ENCODE measurements at places on chromosomes 12 and 14.

- DNase-seq: no peak
Observed at GRCh38 chr12:3193131-3193530, 116.0 kb downstream of the TSPAN9 start.

DNA sequence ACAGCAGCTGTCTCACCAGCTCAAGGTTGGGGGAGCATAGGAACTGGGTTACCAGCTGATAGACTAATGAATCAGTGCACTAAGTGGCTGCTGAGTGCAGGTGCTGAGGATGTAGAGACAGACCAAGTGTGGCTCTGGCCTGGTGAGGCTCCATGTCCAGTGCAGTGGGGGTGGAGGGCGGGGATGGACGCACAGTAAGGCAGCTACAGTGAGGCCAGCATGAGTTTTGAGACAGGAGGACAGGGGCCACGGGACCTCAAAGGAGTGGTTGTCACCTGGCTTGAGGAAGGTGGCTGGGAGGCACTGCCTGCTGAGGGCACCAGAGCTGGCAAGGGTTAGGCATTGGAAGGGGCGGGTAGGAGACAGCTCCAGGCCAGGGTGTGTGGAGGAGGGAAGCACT, 37.0 kb downstream of the SYNE3 start:
- DNase-seq: no peak

- DNase-seq: no peak
Observed at GRCh38 chr14:67457782-67458181, 30.7 kb downstream of the TMEM229B start.

- DNase-seq: no peak
Observed at GRCh38 chr12:31877884-31878283, 81.3 kb upstream of the RESF1 start.

DNA sequence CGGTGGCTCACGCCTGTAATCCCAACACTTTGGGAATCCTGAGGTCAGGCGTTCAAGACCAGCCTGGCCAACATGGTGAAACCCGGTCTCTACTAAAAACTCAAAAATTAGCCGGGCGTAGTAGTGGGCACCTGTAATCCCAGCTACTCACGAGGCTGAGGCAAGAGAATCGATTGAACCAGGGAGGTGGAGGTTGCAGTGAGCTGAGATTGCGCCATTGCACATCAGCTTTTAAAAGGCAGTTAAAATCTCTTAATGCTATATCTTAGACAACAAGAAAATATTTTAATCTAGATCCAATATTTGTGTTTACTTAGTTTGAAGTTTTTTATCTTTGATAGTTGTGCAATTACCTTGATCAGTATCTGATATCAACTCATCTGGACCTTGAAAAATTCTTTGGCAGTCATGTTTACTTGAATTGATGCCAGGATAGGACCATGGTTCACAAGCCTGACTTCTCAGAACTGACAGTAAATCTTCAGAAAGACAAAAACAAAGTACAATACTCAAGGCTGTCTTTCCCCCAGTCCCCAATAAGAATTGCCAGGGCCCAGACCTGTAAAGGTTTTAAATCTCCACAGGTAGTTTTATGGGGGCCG, 135.0 kb upstream of the AEBP2 start:
- DNase-seq: no peak

DNA sequence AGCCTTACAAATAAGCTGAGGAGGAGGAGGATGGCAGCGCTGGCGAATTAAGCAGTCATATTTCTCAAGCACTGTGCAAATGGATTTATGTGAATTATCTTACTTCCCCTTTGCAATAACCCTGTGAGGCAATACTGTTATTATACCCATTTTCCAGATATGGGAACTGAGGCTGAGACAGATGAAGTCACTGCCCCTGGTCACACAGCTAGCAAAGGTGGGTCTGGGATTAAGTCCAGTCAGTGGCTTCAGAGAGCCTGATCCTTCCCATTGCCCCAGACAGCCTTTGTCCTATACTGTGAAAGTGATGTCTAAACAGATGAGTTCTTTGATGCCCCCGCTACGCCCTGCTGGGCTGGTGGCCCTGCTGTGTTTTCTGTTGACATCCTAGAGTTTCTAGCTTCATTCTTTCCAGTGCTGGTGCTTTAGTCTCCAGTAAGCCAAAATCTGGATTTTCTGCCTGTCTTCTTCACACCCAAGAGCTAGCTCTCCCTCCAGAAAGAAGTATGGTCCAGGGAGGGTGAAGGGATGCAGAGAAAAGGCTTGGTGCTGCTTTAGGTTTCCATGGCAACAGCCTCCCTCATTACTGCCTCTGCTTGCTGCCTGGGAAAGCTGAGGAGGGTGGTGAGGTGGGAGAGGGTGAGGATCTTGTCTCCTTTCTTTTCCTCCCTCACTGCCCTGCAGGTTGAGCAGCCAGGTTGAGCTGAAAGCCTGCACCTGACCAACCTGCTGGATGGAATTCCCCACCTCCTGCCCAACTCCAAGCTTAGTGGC, 30.7 kb downstream of the TMEM63C start:
- no peak for DNase-seq

GRCh38 chr12:6548966-6549683, 6.7 kb downstream of the IFFO1 start:
- DNase-seq: no peak

DNA sequence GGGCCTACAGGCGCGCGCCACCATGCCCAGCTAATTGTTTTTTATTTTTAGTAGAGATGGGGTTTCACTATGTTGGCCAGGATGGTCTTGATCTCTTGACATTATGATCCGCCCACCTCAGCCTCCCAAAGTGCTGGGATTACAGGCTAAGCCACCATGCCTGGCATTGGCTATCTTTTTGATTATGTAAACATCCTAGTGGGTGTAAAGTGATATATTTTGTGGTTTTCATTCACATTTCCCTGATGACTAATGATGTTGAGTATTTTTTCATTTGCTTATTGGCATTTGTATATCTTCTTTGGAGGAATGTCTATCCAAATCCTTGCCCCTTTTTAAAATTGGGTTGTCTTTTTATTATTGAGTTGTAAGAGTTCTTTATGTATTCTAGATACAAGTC, 16.3 kb downstream of the CREBL2 start:
- no peak for DNase-seq

DNA sequence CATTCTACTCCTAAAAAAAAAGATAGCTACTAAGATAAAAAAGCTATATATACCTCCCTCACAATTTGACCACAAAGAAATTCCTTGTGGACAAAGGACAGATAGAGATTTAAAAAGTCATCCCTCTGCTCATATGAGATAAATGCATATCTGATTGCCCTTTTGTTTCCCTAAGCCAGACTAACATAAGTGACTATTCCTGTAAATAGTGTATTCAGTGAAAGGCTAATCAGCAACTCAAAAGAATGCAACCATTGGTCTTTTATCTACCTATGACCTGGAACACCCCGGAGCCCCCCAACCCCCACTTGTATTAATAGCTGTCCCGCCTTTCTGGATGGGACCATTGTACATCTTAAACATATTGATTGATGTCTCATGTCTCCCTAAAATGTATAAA, 6.3 kb upstream of the TMPO start:
- DNase-seq: no peak

DNA sequence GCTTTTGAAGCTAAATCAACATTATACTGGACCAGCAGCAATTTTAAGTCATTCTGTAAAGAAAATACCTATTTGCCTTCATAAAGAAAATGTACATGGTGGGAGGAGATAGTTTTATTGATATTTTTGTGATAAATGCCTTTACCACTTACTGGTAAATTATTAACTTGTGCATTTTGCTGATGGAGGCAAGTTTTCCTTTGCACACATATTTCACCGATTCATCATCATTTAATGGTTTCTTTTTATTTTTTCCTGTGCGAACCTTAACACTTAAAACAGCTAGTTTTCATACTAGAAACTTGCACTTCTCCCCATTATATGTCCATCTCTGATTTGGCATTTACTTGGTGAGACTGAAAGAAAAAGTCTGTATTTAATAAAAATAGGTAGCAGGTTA, 239.3 kb downstream of the TRHDE start:
- no peak for DNase-seq

DNA sequence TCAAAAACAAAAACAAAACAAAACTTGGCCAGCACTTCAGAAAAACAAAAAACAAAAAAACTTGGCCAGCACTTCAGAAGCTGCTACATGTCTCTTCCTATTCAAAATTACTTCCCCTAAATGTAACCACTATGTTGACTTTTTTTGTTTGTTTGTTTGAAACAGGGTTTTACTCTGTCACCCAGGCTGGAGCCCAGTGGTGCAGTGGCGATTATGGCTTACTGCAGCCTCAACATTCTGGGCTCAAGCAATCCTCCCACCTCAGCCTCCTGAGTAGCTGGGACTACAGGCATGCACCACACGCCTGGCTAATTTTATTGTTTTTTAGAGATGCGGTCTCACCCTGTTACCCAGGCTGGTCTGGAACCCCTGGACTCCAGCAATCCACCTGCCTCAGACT, 38.0 kb upstream of the PPP4R3A start:
- DNase-seq: no peak

DNA sequence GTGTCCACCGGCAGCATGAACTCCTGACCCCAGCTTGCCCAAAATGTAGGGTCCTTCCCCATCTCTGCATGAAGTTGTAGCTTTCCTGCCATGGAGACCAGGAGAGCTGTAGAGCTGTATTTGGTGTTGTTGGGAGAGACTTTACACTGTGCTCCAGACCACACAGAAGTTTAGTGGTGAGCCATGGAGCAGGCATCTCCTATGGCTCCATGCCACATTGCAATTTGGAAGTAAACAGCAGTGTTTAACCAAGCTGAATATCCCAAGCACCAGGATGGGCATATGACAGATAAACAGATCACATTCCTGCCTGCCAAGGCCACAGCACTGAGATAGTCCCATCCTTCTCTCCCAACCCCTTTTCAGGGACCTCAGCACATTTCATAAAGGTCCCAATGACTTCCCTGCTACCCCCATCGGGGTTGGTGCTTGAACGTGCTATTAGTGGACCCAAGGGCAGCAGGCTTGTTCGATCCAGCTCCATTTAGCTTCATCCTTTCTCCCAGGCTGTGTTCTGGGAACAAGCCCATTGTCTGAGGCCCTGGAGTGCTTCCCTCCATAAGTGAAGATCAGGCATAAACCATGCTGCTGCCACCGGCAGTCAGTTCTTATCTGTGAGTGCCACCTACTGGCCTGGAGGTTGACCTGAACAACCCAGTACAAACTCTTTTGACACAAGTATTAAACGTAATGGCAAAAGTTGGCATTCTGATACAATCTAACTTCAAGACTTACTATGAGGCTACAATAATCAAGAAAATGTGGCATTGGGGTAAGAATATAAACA, 172.3 kb upstream of the ATXN7L3B start:
- DNase-seq: no peak

GRCh38 chr12:123571343-123571813, 13.0 kb upstream of the TMED2 start:
- no peak for DNase-seq

GRCh38 chr14:102164241-102164641, 24.5 kb downstream of the WDR20 start:
- no peak for DNase-seq

DNA sequence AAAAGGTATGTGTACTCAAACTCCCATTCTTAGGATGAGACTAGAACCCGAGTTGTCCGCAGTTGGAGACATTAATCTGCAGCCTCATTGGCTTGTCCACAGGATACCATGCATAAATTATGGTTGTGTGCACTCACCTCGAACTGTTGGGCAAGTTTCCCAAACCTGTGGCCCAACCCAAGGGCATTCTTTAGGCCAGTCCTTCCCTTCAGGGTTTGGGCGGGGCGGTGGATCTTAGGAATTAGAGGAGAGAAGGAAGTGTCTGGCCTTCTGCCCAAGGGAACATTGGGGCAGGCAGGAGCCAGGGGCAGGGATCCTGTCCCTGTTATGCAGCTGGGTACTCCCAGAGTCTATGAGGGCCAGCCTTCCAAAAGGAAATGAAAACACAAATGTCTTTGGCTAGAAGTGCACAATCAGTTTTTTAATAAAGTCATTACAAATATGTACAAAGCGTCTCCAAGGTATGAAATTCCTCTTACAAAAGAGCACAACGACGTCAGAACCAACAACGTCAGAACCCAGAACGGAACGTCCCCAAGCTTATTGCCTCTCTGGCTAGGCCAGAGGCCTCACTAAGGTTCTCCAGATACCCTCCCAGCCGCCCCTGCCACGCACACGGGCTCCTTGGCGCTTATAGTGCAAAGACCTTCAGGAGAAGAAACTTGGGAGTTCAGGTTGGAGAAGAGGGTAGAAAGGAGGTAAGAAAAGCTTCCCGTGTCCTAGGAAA, 25.3 kb downstream of the HRK start:
- DNase-seq: no peak

- DNase-seq: no peak
Observed at GRCh38 chr14:104791425-104791824, 4.1 kb downstream of the AKT1 start.

DNA sequence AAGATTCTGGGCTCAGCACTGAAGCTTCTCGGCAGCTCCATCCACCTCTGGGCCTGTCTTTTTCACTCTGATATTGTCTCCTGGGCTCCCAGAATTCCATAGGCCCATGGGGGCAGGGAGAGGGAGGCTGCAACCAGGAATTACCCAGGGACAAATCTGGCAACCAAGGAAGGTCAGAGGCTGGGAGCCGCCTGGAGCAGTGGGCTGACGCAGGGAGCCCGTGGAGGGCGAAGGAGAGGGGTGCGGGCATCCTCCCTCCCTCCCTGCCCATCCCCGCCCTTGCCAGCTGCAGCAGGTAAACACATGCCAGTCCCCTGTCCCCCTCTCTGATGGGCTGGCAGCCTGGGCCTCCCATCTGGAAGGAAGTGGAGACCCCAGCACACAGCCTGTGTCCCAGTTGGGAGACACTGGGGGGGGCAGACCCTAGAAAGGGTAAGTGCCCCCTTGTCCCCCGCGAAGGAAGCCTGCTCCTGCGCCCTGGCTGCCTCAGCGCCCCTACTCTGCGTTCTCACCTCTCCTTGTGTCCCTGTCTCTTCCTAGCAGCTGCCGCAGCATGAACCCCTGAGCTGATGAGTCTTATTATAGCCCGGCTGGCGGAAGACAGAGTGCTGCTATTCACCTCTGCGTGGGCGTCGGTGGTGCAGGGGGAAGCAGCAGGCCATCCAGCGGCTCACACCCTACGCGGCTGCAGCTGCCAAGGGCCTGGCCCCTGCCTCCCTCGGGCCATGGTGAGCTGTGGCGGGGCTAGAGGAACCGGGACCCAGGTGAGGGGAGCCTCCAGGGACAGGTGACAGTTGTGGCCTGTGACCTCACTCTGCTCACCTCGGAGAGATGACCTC, 6.7 kb downstream of the LRTM2 start:
- no peak for DNase-seq

DNA sequence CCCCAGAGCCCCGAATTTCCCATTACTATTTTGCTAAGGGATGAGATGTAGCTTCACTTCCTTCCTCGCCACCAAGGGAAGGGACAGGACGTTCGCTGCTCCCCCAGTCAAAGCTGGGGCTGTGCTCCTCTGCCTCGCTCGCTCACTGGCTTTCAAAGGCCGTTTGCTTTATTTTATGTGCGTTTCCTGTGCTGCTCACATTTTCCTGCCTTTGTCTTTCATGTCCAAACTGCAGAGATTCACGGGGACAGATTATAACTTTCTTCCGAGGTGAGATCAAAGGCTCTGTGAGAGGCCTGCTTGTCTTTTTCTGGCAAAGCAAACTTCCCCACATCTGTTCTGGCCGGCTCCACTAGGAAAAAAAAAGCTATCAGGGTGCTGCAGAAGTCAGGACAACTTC, 76.0 kb upstream of the FZD10 start:
- no peak for DNase-seq

GRCh38 chr12:125454786-125455480, 389.7 kb downstream of the AACS start:
- DNase-seq: no peak

GRCh38 chr12:107843351-107844311, 69.1 kb downstream of the ASCL4 start:
- no peak for DNase-seq

GRCh38 chr12:71108355-71108754, 49.4 kb downstream of the TSPAN8 start:
- DNase-seq: no peak
